ENCODE measurements at places on chromosomes 11 and 22. TPM values are rescaled to one million over a fixed set of nuclear protein-coding genes. Genes with fewer than 3 reads are reported as not detected.

C11orf98 gene
- 22.4 TPM for total RNA-seq

OTOG gene
- total RNA-seq: not detected

TMA7B gene
- total RNA-seq: not detected

HSCB gene
- total RNA-seq: 10.2 TPM

IL17REL gene
- not detected for total RNA-seq

POU2AF2 gene
- total RNA-seq: not detected

IFTAP gene
- total RNA-seq: 25.3 TPM

TANGO2 gene
- 45.2 TPM for total RNA-seq

OR51D1 gene
- total RNA-seq: not detected

SLC29A2 gene
- 0.39 TPM for total RNA-seq

POTEH gene
- not detected for total RNA-seq

C11orf52 gene
- total RNA-seq: 8.1 TPM

TMPRSS5 gene
- total RNA-seq: 0.39 TPM

MUC2 gene
- not detected for total RNA-seq

CAVIN3 gene
- 571 TPM for total RNA-seq

FBLN1 gene
- 121 TPM for total RNA-seq
